ENCODE measurements at places on chromosomes 12 and 14.

GRCh38 chr14:21019366-21019765, 5.5 kb downstream of the NDRG2 start:
- DNase-seq = no peak

DNA sequence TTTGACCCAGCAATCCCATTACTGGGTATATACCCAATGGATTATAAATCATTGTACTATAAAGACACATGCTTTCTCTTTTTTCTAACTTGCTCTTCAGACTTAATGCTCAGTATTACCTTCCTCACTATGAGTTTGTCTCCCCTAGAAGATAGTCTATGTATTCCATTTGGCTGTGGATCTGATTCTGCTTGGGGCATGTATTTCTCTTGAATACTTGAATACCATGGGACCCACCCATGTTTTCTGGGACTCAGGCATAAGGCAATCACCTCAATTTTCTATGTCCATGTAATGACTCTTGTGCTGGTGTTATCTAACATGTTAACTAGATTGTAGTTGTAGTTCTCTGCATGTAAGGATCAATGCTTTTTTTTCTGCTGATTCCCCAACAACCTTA, 70.4 kb upstream of the PPM1H start:
- no peak for DNase-seq

DNA sequence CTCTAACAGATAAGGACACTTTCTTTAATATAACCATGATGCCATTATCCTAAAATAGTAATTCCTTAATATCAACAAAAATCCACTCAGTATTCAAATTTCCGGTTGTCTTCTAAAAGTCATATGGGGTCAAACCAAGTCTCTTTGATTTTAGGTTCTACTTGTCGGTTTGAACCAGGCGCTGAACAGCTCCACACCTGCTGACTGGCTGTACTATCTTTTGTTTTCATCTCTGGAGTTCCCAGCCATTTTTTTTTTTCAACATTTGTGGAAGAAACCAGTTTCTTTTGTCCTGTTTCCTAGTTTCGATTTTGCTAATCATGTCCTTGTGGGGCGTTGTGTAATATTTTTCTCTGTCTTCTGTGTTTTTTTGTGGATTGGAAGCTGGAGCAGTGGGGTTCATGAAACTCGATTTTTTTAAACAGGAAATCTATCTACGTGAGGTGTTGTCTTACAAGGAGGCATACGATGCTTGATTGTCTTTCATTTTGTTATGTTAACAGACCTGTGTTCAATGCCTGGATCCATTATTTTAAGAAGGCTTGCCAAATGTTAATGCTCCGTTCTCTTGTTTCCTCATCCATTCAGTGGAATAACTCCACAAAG, 50.2 kb downstream of the FZD10 start:
- DNase-seq = no peak

DNA sequence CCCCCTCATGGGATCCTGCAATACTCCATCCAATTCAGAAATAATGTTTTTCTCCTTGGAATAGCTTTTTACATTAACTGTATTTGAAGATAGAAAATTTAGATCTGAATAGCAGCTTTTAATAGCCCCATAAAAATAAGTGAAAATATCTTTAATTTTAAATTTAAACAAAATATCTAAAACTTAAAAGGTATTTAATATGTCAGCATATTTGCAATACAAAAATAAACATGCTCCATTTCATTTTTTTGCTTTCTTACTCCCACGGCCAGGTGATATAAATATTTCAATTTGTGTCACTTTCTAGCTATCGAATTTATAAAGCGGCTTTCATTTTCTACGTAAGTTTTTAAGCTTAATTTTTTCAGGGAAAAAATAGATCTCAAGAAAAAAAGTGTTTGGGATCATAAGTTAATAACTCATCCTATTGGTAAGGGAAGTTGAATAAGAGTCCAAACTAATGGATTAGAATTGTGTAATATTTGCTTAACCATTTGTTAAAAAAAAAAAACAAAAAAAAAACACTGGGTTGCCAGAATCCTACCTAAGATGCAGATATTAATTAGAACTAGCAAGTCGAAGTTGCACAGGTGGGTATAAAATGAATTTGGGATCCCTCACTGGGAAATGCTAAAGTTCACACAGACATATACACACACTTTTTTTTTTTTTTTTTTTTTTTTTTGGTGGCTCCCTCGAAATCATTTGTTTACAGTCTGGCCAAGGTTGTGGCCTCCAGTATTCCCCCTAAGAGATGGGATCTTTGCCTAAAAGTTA, 47.6 kb downstream of the PPP2R5C start:
- DNase-seq = no peak

DNA sequence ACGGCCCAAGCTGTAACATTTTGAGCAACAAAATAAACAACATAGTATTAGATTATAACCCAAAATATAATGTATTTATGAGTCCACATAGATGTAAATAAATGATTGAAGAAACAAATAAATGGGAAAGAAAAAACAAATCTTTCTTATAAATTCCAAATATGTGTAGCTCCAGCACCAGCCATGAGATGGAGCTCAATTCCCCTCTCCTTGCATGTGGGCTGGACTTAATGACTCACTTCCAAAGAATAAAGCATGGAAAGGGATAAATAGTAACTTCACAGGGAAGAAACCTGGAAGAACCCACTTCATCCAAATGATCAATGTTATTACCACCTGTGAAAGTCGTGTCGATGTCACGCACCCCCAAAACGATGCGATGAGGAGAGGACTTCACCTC, 158.8 kb downstream of the RPAP3 start:
- no peak for DNase-seq

GRCh38 chr12:105970885-105971284, 167.9 kb downstream of the NUAK1 start:
- no peak for DNase-seq

DNA sequence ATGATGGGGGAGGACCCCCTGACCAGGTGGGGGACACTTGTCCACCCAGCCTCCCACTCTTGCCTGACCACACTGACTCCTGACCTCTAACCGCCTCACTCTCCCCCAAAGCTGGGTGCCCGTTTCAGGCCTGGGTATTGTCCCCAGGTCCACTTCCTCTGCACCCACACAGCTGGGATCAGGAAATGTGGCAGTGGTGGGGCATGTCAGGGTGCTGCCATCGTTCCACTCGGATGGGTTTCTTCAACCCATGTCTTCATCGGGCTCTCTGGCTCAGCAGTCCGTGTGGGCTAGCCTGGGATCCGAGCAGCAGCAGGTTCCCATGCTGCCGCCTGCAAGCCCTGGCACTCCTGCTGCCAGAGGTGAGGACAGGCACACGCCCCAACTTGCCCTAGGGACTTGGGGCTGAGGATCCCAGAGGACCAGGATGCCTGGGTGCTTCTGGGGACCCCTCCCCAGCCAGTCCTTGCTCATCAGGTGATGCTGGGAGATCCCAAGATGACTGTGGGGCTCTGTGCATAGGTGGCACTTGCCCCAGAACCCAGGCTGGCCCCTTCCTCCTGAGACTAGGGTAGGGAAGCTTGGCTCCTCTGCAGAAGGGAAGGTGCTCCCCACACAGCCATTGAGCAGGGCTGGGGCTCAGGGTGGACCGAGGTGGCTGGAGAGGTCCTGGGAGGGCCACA, 2.9 kb upstream of the CLBA1 start:
- no peak for DNase-seq

DNA sequence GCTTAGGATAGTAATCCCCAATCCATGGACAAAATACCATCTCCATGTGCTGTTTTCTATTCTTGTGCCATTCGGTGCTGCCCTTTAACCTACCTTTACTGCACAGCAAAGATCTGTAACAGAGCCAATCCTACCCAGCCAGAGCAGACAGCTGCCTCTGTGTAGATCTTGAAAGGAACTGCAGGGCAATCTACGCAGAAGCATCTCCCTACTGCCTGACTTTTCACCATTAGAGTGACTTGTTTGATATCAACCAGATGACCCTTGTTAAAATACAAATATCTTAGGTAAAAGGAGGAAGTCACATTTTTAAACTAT, 33.9 kb upstream of the PPM1A start:
- no peak for DNase-seq

DNA sequence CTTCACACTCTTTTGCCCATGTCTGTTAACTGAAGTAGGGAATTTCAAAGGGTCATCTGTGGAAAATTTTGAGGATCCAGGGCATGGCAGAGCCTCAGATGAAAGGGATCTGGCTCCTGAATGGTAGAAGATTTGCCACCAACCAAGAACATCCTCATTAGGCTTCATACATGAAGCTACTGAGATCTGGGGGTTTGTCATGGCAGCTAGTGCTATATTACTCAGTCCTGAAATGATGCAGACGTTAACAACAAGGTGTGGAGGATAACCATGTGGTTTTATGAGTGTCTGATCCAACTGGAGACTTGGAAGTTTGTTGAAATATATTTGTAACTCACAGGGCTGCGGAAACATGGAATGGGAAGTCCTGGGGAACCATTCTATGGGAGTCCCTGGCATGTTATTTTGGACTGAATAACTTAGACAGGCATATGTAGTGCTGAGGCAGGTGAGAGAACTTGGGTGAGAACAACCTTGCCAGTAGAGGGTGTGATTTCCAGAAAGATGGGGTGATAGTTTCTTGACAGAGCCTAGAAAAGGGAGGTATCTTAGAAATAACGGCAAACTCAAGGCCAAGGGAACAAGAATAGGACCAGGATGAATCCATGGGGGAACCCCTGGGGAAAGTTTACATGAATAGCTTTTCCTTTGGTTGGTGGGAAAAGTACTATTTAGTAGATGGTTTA, 42.0 kb upstream of the C12orf75 start:
- no peak for DNase-seq

DNA sequence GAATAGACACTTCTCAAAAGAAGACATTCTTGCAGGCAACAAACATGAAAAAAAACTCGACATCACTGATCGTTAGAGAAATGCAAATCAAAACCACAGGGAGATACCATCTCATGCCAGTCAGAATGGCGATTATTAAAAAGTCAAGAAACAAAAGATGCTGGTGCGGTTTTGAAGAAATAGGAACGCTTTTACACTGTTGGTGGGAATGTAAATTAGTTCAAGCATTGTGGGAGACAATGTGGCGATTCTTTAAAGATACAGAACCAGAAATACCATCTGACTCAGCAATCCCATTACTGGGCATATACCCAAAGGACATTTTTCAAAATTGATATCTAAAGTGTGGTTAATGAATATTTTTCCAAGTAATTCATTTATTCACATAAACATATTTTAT, 39.6 kb upstream of the LIN7A start:
- no peak for DNase-seq

DNA sequence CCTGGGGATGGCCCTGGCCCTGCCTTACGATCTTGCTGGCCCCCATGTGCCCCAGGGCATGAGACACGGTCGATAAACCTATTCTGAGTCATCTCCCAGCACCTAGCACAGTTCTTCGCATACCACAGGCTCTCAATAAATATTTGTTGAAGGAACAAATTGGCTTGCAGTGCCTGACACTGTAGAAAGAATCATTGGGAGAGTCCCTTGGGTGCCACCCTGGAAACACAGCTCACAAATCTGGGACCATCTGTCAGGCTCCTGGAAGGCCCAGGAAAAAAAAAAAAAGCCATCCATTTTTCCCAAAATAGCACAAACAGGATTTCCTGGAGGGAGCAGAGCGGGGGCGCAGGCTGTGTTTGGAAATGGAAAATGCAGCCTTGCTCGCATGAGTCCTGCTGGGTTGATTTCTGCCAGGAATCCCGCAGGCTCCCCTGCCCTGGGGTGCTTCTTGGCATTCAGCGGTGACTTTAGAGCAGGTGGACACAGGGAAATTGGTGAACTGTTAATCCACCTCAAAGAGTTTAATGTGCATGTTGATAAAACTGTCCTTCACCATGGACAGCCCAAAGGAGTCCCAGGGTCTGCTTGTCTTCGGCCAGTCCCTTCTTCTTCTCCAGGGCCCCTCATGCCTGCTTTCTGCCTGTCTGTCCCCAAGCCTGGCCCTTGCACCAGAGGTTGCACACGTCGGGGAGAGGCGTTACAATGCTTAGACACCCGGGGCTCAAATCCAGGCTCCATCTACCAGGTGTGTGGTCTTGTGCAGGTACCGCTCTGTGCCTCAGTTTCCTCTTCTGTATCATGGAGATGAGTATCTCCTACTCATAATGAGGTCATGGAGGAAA, 106.1 kb upstream of the RFLNA start:
- no peak for DNase-seq

DNA sequence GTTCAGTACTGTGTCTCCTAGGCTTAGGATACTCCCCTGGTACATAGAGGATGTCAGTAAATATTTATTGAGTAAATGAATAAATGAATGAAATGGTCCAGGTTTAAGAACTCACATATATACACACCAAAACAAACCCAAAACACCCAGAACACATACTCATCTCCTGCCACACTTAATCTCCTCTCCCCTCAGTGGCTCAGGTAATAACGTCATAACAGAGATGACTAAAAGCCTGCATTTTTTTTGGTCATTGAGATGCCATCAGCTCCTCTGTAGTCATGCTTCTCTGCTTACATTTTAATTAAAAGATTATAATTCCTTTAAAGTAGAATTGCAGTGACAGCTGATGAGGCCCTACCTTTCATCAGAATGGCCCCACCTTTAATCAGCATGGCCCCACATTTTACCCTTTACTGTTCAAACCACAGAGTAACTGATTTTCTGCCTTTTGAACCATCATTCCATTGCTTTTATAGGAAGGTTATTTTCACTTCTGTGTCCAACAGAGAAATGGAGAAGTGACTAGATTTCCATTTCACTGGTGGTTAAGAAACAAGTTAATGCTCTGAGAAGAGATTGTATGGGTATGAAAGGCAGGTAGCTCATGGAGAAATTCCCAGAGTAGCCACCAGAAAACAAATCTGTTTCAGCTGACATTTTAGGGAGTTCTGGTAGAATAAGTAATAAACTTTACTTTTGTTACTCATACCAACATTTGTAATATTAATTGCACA, 193.4 kb upstream of the ATP2B1 start:
- DNase-seq = no peak

DNA sequence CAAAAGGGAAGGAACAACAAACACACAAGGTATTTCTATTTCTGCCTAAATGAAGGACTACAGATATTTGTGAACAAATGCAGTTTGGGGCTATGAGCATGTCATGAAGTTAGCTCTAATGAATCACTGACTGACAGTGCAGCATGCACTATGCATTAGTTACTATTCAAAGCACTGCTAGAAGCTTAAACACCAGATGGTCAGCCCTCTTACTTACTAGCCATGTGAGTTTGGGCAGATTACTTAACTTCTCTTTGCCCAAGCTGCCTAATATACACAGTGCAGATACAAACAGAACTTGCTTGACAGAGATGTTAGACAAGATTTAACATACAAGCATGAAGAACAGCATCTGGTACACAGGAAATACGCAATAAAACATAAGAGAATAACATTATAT, 96.0 kb downstream of the ATXN2 start:
- DNase-seq = no peak

- no peak for DNase-seq
These were observed 342.8 kb downstream of the FUT8 start for GRCh38 chr14:65755331-65755730.

GRCh38 chr12:1643905-1644533, 15.0 kb downstream of the WNT5B start:
- DNase-seq = no peak

- no peak for DNase-seq
These were observed 216.2 kb upstream of the KRR1 start for GRCh38 chr12:75727577-75727976.

GRCh38 chr12:124162151-124163110, 132.5 kb upstream of the RFLNA start:
- DNase-seq = no peak
